ENCODE measurements at places on chromosomes 7 and 10. TPM values are rescaled to one million over a fixed set of nuclear protein-coding genes. Genes with fewer than 3 reads are reported as not detected.

DNA sequence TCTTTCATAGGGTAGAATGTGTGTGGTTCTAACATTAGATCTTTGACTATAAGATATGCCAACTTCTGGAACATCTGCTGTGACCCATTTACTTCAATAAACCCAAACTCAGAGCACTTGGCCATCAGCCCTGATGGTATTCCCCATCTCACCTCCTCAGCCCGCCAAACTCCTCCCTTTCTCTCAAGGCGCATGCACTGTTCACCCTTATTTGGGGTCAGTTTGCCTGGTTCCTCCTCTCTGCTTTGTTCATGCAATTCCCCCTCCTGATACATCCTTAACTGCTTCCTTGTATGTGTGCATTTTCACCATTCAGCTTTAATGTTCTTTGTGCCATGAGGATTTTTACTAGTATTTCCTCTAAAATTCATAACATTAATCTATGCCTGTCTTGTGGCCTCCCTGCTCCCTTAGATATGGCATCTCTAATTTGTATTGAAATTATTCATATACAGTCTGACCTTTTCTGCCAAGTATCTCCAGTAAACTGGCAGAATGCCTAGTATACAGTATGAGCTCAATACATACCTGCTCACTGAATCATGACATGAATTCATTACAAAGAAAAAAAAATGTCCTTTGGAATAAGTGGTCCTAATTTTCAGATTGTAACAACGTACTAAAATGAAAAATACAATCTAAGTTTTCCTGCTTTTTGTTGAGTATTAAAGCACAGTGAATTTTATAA is 336.8 kb upstream of the IGFBP3 start:
- H3K27me3 ChIP-seq: no peaks in the 10 kb centered on the region
- no peak overlapping the region for H3K27ac ChIP-seq
- no peak overlapping the region for H3K4me3 ChIP-seq
- H3K36me3 ChIP-seq: no peaks in the 10 kb centered on the region
- DNase-seq: no peak

Gene HOXA3
- total RNA-seq: not detected

- H3K36me3 ChIP-seq: no peaks in the 10 kb centered on the region
- no peak overlapping the region for H3K27ac ChIP-seq
- no peak for DNase-seq
- no peaks in the 10 kb centered on the region for H3K4me1 ChIP-seq
- no peak overlapping the region for H3K4me3 ChIP-seq
Observed at GRCh38 chr10:21458126-21458871, 67.2 kb downstream of the SKIDA1 start.

DNA sequence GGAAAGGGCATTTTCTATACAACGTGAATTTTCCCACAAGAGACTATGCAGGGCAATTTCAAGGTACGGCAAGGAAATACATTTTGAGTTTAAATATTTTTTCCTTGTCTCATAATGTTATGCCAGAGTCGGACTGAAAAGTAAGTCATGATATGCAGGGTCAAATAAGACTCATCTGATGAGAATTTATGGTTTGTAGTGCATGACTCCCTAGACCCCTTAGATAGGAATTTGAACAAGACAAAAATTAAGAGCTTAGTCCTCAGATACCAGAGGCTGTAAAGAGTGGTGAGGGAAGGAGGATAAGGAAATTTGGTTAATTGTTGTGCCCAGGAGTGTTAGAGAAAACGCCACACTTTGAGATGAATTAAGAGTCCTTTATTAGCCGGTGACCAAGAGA is 616.6 kb downstream of the XPNPEP1 start:
- H3K4me1 ChIP-seq: no peaks in the 10 kb centered on the region
- no peak overlapping the region for H3K4me3 ChIP-seq
- H3K27me3 ChIP-seq: no peaks in the 10 kb centered on the region
- no peaks in the 10 kb centered on the region for H3K36me3 ChIP-seq
- no peak for DNase-seq

- H3K27me3 ChIP-seq: no peaks in the 10 kb centered on the region
- no peak overlapping the region for H3K27ac ChIP-seq
- H3K4me3 ChIP-seq: no peak overlapping the region
- no peaks in the 10 kb centered on the region for H3K4me1 ChIP-seq
Observed at GRCh38 chr7:53596230-53596629, 560.8 kb downstream of the POM121L12 start.

GRCh38 chr7:106110885-106111654 is 1.0 kb downstream of the SYPL1 start:
- H3K36me3 ChIP-seq: peaks cover 13% of the 10 kb centered on the region
- DNase-seq: no peak
- peaks cover 55% of the 10 kb centered on the region for H3K4me1 ChIP-seq
- no peaks in the 10 kb centered on the region for H3K27me3 ChIP-seq
- H3K27ac ChIP-seq: peak overlapping the region; percentile 81

GRCh38 chr7:155681663-155682062 is 37.2 kb downstream of the RBM33 start:
- no peak overlapping the region for H3K4me3 ChIP-seq
- no peaks in the 10 kb centered on the region for H3K27me3 ChIP-seq
- peaks cover 65% of the 10 kb centered on the region for H3K4me1 ChIP-seq
- DNase-seq: no peak
- peak overlapping the region; percentile 55 for H3K27ac ChIP-seq
- H3K36me3 ChIP-seq: peaks cover 52% of the 10 kb centered on the region

DNA sequence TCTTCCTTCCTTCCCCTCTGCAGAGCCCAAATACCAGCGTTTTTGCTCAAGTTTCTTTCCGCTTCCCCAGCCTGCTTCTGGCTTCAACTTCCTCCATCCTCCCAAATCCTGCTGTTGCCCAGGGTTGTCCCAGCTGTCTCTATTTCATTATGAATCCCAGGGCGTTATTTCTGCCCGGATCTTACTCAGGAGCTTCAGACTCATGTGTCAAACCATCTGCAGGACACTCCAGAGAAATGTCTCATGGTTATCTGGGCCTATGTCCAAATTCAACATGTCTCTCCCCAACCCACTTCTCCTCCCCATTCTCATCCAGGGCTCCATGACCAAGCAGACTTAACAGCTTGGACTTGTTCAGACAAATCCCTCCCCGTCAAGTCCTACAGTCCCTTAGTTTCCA is 15.6 kb downstream of the ARHGAP22 start:
- no peak overlapping the region for H3K4me3 ChIP-seq
- no peaks in the 10 kb centered on the region for H3K27me3 ChIP-seq
- DNase-seq: no peak
- no peaks in the 10 kb centered on the region for H3K36me3 ChIP-seq

GRCh38 chr7:69665369-69665768 is 67.1 kb downstream of the AUTS2 start:
- no peak for DNase-seq
- no peaks in the 10 kb centered on the region for H3K4me1 ChIP-seq
- no peaks in the 10 kb centered on the region for H3K36me3 ChIP-seq
- H3K4me3 ChIP-seq: no peak overlapping the region
- peaks cover 3% of the 10 kb centered on the region for H3K27me3 ChIP-seq

GRCh38 chr7:30996256-30996655 is 32.5 kb downstream of the GHRHR start:
- H3K36me3 ChIP-seq: no peaks in the 10 kb centered on the region
- no peak for DNase-seq
- no peaks in the 10 kb centered on the region for H3K4me1 ChIP-seq
- H3K4me3 ChIP-seq: no peak overlapping the region

Gene ASAH2
- total RNA-seq: 2.9 TPM

DNA sequence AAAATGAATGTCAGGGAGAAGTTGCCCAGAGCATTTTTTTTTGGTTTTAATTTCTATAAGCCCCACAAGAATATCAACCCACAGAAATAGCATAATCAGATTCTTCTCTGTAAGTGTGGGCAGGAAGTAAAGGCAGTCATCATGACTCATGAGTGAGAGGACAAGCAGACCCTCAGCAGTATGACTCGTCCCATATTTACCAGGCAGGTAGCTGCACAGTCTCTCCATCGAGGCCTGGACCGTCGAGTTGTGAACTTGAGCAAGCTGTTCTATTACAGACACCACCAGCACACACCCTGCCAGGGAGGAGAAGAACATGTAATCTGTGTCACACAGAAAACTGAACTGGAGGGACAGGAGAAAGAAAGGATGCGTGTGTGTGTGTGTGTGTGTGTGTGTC is 37.8 kb downstream of the AOAH start:
- peak overlapping the region; percentile 5 for H3K4me3 ChIP-seq
- H3K27ac ChIP-seq: peak overlapping the region; percentile 97
- H3K36me3 ChIP-seq: peaks cover 28% of the 10 kb centered on the region
- peaks cover 85% of the 10 kb centered on the region for H3K4me1 ChIP-seq

Gene H2BK1
- not detected for total RNA-seq

DNA sequence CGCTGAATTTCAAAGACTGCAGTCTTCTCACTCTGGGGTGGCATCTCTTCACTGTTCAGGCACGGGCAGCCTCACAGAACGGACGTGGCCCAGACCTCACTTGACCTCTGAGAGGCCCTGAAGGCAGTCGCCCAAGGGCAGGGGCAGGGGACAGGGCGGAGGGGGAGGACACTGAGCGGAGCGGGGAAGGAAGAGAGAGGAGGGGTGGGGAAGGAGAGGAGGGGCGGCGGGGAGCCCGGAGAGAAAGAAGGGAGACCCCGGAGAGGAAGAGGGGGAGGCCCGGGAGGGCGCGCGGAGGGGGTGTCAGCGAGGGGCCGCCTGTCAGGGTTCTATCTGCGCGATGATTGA is 58.7 kb upstream of the COMTD1 start:
- no peak for DNase-seq
- H3K4me1 ChIP-seq: peaks cover 2% of the 10 kb centered on the region
- peaks cover 5% of the 10 kb centered on the region for H3K27me3 ChIP-seq
- H3K4me3 ChIP-seq: no peak overlapping the region
- H3K27ac ChIP-seq: no peak overlapping the region

GRCh38 chr7:76372984-76373833 is 14.4 kb upstream of the YWHAG start:
- no peaks in the 10 kb centered on the region for H3K36me3 ChIP-seq
- no peak overlapping the region for H3K4me3 ChIP-seq
- no peak for DNase-seq
- H3K27me3 ChIP-seq: peaks cover 5% of the 10 kb centered on the region
